ENCODE measurements at places on chromosomes 16 and 17.

GRCh38 chr17:51842763-51843162, 315.8 kb downstream of the CA10 start:
- no peak for DNase-seq

DNA sequence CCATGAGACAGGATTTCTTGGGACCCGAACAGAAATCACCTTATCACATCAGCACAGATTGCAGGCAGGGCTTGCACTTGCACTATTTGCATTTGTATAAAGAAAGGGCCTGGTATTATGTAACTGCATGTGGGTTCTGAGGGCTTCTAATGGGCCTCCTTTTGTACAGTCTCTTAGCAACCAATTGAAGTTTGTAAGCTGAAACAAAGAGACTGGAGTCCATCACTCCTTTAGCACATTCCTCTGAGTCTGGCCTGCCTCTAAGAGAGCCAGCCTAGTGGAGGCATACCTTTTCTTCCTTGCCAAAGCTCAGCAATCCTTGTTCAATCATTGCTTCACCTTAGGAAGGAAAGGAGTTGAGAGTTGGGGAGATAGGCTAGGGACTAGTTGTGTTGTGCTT, 387.1 kb downstream of the XYLT1 start:
- no peak for DNase-seq

- DNase-seq = no peak
Observed at GRCh38 chr16:89741342-89742014, 20.1 kb downstream of the ZNF276 start.

- peak; percentile 92 for DNase-seq
Observed at GRCh38 chr17:42180922-42181850, at the start of gene KCNH4. Gene KCNH4, minus strand, starts transcription at chr17:42181142. Its CDS starts 197 bp downstream, at chr17:42180945.

Data from AG08396 (cell line).